ENCODE measurements at places on chromosomes 3 and 15.

DNA sequence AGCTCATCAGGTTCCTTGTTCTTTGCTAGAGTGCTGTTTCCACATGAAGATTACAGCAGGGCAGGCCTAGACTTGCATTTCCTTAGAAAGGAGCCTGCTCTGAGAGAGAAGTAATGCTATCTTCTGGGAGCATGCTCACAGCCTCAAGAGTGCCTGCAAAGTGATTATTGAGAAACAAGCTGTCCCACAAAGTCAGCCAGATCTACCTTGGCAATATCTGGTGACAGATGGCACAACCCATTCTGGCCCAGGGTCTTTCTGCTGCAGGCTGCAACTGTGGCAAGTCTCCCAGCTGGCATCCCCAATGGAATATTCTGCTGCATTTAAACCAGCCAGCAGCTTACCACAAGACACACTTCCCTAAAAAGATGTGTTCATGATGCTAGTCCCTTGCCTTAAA, 29.3 kb downstream of the MTMR10 start:
- no peak for DNase-seq

- DNase-seq = no peak
Observed at GRCh38 chr3:179882292-179882691, 154.4 kb downstream of the PEX5L start.

DNA sequence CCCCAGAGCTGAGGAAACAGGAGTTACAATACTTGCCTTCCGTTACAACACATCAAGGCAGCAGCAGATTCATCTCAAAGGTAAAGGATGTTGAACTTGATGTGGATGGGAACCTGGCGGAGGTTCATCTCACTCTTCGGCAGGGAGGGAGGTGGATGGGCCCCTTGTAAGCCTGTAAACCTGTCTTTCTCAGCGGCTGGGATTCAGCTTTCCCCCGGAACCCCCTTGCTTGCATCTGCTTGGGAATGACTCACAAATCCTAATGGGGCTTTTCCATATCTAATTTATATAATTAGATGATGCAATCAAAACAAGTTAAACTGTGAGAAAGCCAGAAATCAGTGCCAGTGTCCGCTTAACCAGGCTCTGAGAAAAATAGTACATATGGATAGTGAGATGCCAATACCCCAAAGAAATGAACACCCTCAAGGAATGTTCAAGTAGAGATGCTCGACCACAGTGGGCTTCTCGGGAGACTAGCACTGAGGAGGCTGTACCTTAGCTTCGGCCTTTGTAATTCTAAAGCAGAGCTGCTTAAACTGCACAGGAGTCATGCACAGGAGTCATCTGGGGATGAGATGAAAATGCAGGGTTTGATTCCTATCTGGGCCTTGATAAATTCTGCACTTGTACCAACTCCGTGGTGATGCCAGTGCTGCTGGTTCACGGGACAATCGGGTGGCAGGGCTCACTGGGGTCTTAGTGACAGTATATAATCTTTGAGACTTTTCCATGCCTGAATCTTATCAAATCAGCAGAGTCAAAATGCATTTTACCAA, 2.2 kb upstream of the FAM240A start:
- no peak for DNase-seq

DNA sequence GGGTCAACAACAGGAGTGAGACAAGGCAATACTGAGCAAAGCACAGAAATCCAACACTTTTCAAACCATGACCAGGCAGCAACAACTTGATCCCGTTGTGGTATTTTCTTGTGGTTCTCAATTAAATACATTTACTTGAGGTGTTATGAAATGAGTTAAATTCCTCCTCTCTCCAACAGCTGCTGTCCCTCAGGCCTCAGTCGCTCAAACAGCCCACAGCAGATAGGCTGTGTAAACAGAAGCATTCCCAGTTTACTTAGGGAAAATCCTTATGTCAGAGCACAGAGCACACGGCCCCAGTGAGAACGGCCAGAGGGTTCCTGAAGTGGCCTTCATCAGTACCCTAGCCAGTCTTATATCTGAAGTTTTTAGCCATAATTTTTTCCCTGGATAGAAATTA, 359.9 kb downstream of the AGBL1 start:
- DNase-seq = no peak

DNA sequence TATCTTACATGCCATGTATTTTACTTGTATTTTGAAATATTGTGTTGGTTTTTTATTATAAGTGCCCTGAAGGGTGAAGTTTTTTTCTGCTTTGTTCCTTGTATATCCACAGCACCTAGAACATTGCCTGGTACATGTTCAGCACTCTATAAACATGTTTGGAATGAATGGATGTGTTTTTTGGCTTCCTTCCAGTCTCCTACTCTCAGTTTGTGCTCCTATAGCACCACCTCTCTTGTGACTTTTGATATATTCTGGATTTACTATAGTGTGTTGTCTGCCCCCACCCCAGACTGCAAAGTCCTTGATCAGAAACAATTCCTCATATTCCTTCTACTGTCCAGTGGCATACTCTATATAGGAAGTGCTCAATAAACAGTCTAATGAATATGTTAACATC, 60.6 kb downstream of the PLCL2 start:
- DNase-seq = no peak

GRCh38 chr3:99119385-99119784, 217.9 kb upstream of the DCBLD2 start:
- no peak for DNase-seq

- DNase-seq = peak; percentile 16
Observed at GRCh38 chr15:32936283-32936918, 218.6 kb downstream of the GREM1 start.

DNA sequence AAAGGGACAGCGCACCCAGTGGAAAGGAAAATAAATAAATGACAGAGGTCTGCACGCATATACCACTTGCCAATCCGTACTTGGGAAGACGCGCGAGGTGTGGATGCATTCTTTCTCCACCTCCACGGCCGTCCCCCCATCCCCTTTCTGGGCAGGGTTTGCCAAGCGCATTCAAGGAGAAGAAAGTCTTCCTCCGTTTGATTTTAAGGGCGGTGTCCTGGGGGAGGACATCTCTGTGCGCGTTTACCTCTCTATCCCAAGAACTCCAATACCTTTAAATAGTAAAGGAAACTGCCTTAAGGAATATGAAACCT, 576 bp upstream of the MB21D2 start:
- no peak for DNase-seq

DNA sequence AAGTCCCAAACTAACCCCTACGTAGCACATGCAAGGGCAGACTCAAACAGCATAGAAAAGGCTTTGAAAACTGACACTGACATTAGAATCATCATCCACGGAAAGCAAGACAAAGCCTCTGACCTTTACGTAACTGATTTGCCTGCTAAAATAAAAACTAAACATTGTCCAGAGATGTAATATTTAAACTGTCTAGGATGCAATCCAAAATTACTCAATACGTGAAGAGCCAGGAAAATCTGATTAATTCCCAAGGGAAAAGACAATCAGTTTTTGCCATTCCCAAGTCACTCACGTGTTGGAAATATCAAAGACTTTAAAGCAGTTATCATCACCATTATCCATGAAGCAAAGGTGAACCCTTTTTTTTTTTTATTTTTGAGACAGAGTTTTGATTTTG, 13.3 kb upstream of the IQCF1 start:
- DNase-seq = no peak

- no peak for DNase-seq
Observed at GRCh38 chr15:100703032-100703578, 100.7 kb downstream of the ASB7 start.

DNA sequence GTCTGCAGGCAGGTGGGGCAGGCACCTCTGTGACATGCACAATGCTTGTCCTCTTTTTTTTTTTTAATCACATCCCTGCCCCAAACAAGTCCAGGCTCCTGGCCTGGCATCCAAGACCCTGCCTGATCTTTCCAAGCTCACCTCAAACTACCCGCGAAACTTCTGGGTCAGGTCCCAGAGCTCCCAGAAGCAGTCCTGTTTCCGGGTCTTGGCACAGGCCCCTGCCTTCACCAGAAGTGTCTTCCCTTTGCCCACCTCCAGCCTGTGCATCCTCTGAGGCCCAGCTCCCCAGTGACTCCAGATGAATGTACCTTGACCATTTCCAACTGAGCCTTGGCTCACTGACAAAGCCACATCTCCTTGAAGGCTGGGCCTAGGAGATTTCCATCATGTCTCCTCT, 23.0 kb downstream of the PLA2G4E start:
- no peak for DNase-seq

GRCh38 chr3:101845425-101845824, 3.9 kb upstream of the NFKBIZ start:
- no peak for DNase-seq

- DNase-seq = no peak
Observed at GRCh38 chr3:79314962-79315361, 452.8 kb downstream of the ROBO1 start.

GRCh38 chr15:62060113-62060895, at the start of gene VPS13C:
Gene VPS13C, minus strand, starts transcription at chr15:62060447. Its CDS starts 73 bp downstream, at chr15:62060374.
- DNase-seq = peak; percentile 90

GRCh38 chr3:13896473-13897154, 16.7 kb upstream of the WNT7A start:
- peak; percentile 70 for DNase-seq

- DNase-seq = no peak
Observed at GRCh38 chr15:90659481-90659880, 57.7 kb upstream of the BLM start.

DNA sequence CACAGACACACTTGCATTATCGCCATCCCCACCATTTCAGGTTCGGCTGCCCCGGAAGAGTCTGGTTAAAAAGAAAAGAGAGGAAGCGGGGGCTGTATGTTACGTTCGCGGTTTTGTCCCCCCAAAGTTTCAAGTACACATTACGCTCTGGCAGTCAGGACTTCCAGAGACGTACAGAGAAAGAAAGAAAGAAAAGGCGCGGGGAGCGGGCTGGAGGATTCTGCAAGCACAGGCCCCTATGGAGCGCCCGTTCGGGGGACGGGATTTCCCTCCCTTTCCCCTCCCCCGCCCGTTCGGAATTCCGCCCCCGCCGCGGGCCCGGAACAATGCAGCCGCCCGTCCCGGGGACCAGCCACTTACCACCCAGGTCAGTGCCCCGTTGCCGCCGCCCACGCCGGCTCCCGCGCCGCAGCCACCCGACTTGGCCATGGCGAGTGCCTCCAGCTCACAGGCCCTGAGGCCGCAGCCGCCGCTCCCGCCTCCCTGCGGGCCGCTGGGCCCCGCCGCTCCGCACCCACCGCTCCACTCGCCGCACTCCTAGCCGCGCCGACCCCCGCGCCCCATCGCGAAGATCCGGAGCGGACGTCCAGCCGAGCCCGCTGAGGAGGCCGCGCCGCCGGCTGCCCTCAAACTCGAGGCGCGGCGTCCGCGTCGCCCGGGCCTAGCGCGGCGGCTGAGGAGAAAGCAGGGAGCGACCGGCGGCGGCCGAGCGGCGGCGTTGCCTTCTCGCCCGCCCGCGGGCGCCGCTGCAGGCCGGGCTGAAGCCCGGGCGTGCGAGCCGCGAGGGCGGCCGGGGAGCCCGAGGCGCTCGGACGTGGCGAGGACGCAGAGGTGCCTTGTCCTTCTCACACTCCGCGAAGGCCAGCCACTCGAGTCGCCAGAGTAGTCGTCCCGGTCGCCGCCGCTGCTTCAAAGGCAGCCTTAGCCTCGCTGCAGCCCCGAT, 567 bp downstream of the TOP2B start:
- DNase-seq = peak; percentile 29

DNA sequence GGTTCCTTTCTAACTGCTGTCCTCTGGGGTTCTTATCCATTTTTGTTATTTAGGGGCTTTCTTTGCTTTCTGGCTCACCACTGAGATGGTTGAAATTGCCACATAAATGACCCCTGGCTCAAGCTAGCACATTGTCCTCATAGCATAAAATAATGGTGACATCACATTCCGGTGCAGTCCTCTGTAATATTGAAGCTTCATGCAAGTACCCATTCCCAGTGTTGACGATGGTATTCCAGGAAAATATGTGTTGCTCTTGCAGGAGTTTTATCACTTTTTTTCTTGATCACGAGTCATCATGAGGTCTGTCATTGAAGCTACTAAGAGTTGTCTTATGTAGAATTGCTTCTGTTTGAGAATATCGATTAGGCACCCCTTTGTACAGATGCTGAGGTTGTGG, 56.1 kb downstream of the CRTC3 start:
- DNase-seq = no peak

DNA sequence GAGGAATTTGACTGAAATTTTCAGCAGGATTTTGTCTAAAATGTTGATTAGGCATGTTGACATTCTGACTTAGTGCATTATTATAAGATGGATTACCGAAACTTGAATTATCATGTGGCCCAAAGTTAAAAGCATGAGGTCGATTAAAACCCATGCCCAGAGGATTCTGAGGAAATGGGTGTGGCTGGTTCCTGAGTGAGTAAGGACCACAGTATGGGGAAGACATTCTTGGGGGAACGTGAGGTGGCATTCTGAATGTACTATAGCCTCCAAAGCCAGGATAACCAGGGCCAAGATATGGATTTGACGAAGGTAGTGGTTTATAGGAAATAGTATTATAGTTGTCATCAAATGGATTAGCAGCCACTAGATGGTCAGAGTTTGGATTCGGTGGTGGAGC, 38.7 kb upstream of the DNAAF4 start:
- DNase-seq = no peak

DNA sequence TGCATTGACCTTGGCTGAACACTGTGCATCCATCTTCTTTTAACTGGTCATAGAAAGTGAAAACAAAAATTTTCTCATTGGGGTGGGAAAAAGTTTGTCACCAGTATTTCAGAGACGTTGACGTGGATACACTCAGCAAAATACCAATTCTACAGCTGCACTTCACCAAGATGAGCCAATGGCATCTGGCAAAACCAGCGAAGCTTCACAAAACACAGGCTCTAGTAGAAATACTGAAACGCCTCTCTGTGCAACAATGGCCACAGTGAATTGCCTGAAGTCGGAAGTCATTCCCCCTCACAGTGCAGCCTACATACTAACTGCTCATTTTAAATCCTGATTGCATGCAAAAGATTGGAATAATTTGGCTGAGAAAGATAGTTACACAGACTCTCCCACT, 17.0 kb downstream of the PCYT1A start:
- DNase-seq = no peak

GRCh38 chr15:92149465-92149864, 244.2 kb upstream of the ST8SIA2 start:
- no peak for DNase-seq

- no peak for DNase-seq
Observed at GRCh38 chr15:31265871-31266711, 60.5 kb upstream of the KLF13 start.

GRCh38 chr3:185818267-185818875, 6.5 kb downstream of the IGF2BP2 start:
- DNase-seq = no peak

- DNase-seq = no peak
Observed at GRCh38 chr3:172209333-172210321, 170.2 kb downstream of the FNDC3B start.

- no peak for DNase-seq
Observed at GRCh38 chr15:79032656-79033055, 57.9 kb downstream of the RASGRF1 start.

Measured in HepG2 (cell line).